Activated B cell treated with CpG ODN at 0.5 μM for 24 hours (primary cell): ENCODE measurements at places on chromosomes 5 and 9. TPM values are rescaled to one million over a fixed set of nuclear protein-coding genes. Genes with fewer than 3 reads are reported as not detected.

Gene DMGDH
- total RNA-seq = not detected in 2 replicates

Gene SLC36A2
- total RNA-seq = not detected in 2 replicates

Gene PCDHGA6
- 1.8 and 2.3 TPM in 2 replicates for total RNA-seq

Gene KIF4B
- not detected in 2 replicates for total RNA-seq

Gene NR5A1
- not detected in 2 replicates for total RNA-seq

Gene C5orf58
- total RNA-seq = not detected in 2 replicates

Gene ECSCR
- not detected in 2 replicates for total RNA-seq

Gene NTNG2
- 2.1 and 3.1 TPM in 2 replicates for total RNA-seq

Gene SLC6A3
- total RNA-seq = 1.4 and 2.0 TPM in 2 replicates

Gene ATP10B
- total RNA-seq = not detected in 2 replicates

Gene WWC1
- total RNA-seq = 1.3 and 2.0 TPM in 2 replicates

Gene SARDH
- total RNA-seq = not detected in 2 replicates

Gene GZMA
- total RNA-seq = not detected in 2 replicates

Gene ZNF366
- not detected in 2 replicates for total RNA-seq

Gene DRD1
- not detected in 2 replicates for total RNA-seq

Gene TLE1
- 15.6 and 16.3 TPM in 2 replicates for total RNA-seq

Gene ADAMTS19
- not detected in 2 replicates for total RNA-seq

Gene LMX1B
- not detected in 2 replicates for total RNA-seq

Gene MSMP
- 0.78 and 1.2 TPM in 2 replicates for total RNA-seq

Gene C5orf46
- total RNA-seq = not detected in 2 replicates

Gene TUBB4B
- 182 and 197 TPM in 2 replicates for total RNA-seq

Gene RNF183
- not detected in 2 replicates for total RNA-seq

Gene RNF180
- total RNA-seq = not detected in 2 replicates

Gene HAPLN1
- total RNA-seq = not detected in 2 replicates

Gene ZCCHC9
- 23.7 and 24.0 TPM in 2 replicates for total RNA-seq

Gene GRIA1
- not detected in 2 replicates for total RNA-seq

Gene OSMR
- total RNA-seq = 0.04 TPM in 1 of 2 replicates, not detected in the other

Gene LRRC14B
- not detected in 2 replicates for total RNA-seq

Gene SLC12A7
- 21.8 and 23.3 TPM in 2 replicates for total RNA-seq

Gene TPPP
- 0.04 TPM in 1 of 2 replicates, not detected in the other for total RNA-seq

Gene FBP1
- total RNA-seq = 0.80 and 1.2 TPM in 2 replicates

Gene RASGRF2
- 0.22 and 0.64 TPM in 2 replicates for total RNA-seq

Gene GARNL3
- total RNA-seq = 4.0 and 10.4 TPM in 2 replicates

Gene SPATA31C1
- not detected in 2 replicates for total RNA-seq

Gene GTF2H2C
- 41.4 and 52.0 TPM in 2 replicates for total RNA-seq

Gene OR2K2
- not detected in 2 replicates for total RNA-seq

Gene PCDHA2
- total RNA-seq = not detected in 2 replicates

Gene FOXD4L6
- total RNA-seq = not detected in 2 replicates

Gene C5orf52
- total RNA-seq = not detected in 2 replicates

Gene NRG2
- total RNA-seq = 0.07 TPM in 1 of 2 replicates, not detected in the other

Gene IFNK
- not detected in 2 replicates for total RNA-seq

Gene FBXL7
- not detected in 2 replicates for total RNA-seq

Gene SCGB3A2
- not detected in 2 replicates for total RNA-seq

Gene RABEPK
- total RNA-seq = 19.1 and 19.4 TPM in 2 replicates

Gene PCDHB10
- 0.07 TPM in 1 of 2 replicates, not detected in the other for total RNA-seq
